ENCODE measurements at places on chromosomes 4 and X. TPM values are rescaled to one million over a fixed set of nuclear protein-coding genes. Genes with fewer than 3 reads are reported as not detected.

Gene POLN
- total RNA-seq, result 5.6 TPM

- no peak overlapping the region for H3K27ac ChIP-seq
- H3K27me3 ChIP-seq, result no peaks in the 10 kb centered on the region
- no peak overlapping the region for H3K4me3 ChIP-seq
Measured at GRCh38 chr4:59748433-59748832, 1451.7 kb upstream of the ADGRL3 start.

Gene IL9R
- 110 TPM for total RNA-seq

DNA sequence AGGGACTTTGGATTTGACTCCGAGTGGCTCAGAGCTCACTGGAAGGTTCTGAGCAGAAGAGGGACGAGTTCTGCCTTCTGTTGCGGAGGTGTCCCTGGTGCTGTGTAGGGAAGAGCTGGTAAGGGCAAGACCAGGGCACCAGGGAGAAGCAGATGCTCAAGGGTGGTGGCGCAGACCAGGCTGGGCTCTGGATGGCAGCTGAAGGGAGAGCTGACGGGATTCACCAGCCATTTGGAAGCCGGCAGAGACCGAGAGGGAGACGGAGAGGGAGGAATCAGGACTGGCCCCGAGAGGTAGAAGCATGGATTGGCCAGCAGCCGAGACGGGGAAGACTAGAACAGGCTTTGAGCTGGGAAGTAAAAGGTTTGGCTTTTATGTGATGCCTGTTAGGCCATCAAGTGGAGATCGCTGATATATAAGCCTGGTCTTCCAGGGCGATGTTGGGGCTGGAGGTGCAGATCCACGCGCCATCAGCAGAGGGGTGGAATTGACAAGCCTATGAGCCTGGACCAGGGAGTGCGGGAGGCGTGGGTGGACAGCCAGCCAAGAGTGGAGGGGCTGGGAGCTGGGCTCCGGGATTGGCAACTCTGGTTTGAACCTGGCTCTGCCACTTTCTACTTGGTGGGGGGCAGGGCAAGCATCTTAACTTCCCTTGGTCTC is 43.4 kb downstream of the ADRA2C start:
- H3K4me3 ChIP-seq, result no peak overlapping the region
- H3K27ac ChIP-seq, result no peak overlapping the region
- no peaks in the 10 kb centered on the region for H3K36me3 ChIP-seq
- peaks cover 9% of the 10 kb centered on the region for H3K27me3 ChIP-seq

Gene NRK
- total RNA-seq, result not detected

Gene MAB21L2
- not detected for total RNA-seq

Gene C4orf54
- not detected for total RNA-seq

- no peak for DNase-seq
- H3K4me1 ChIP-seq, result peaks cover 4% of the 10 kb centered on the region
- H3K4me3 ChIP-seq, result no peak overlapping the region
- no peaks in the 10 kb centered on the region for H3K27me3 ChIP-seq
Measured at GRCh38 chr4:127501103-127501502, 131.7 kb upstream of the INTU start.

- no peak overlapping the region for H3K27ac ChIP-seq
- peaks cover 4% of the 10 kb centered on the region for H3K4me1 ChIP-seq
- no peak for DNase-seq
- no peaks in the 10 kb centered on the region for H3K27me3 ChIP-seq
- peaks cover 32% of the 10 kb centered on the region for H3K36me3 ChIP-seq
Measured at GRCh38 chr4:109676886-109677285, 26.4 kb downstream of the CASP6 start.

GRCh38 chrX:41377624-41378023 is 43.7 kb downstream of the DDX3X start:
- no peak overlapping the region for H3K27ac ChIP-seq
- H3K4me3 ChIP-seq, result no peak overlapping the region
- no peaks in the 10 kb centered on the region for H3K36me3 ChIP-seq
- peaks cover 12% of the 10 kb centered on the region for H3K4me1 ChIP-seq
- H3K27me3 ChIP-seq, result no peaks in the 10 kb centered on the region
- no peak for DNase-seq

- no peak overlapping the region for H3K4me3 ChIP-seq
- no peak overlapping the region for H3K27ac ChIP-seq
- H3K4me1 ChIP-seq, result peaks cover 4% of the 10 kb centered on the region
- H3K27me3 ChIP-seq, result peaks cover 8% of the 10 kb centered on the region
- no peak for DNase-seq
- H3K36me3 ChIP-seq, result no peaks in the 10 kb centered on the region
Measured at GRCh38 chr4:84726356-84726755, 143.4 kb downstream of the CDS1 start.

- H3K4me3 ChIP-seq, result no peak overlapping the region
- no peak for DNase-seq
- peaks cover 10% of the 10 kb centered on the region for H3K4me1 ChIP-seq
- no peak overlapping the region for H3K27ac ChIP-seq
Measured at GRCh38 chrX:39616098-39616729, 481.5 kb downstream of the BCOR start.

Gene TSPAN6
- total RNA-seq, result not detected

Gene CHRDL1
- total RNA-seq, result not detected

DNA sequence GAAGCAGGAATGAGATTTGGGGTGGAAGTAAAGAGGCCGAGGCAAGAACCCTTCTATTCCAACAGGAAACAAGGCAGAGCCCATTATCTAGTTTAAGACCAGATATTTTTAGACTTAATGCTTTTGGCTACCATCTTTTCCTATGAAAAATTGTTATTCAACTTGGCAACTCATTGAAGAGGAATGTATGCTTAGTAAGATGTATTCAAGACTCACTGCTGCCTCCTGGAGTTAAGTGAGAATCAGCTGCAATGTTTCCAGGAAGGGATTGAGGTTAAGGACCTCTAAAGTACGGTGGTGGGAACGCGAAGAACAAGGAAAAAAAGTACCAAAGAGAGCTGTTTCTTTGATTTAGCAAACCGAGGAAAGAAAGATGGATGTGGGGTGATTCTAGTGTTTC is 89.1 kb downstream of the RAPGEF2 start:
- H3K27me3 ChIP-seq, result no peaks in the 10 kb centered on the region
- no peak for DNase-seq
- no peak overlapping the region for H3K27ac ChIP-seq
- H3K4me1 ChIP-seq, result no peaks in the 10 kb centered on the region
- no peaks in the 10 kb centered on the region for H3K36me3 ChIP-seq
- no peak overlapping the region for H3K4me3 ChIP-seq

Gene IL3RA
- 3.1 TPM for total RNA-seq

GRCh38 chr4:86442881-86443280 is 83.0 kb upstream of the MAPK10 start:
- no peak overlapping the region for H3K4me3 ChIP-seq
- H3K36me3 ChIP-seq, result no peaks in the 10 kb centered on the region
- H3K27me3 ChIP-seq, result no peaks in the 10 kb centered on the region

DNA sequence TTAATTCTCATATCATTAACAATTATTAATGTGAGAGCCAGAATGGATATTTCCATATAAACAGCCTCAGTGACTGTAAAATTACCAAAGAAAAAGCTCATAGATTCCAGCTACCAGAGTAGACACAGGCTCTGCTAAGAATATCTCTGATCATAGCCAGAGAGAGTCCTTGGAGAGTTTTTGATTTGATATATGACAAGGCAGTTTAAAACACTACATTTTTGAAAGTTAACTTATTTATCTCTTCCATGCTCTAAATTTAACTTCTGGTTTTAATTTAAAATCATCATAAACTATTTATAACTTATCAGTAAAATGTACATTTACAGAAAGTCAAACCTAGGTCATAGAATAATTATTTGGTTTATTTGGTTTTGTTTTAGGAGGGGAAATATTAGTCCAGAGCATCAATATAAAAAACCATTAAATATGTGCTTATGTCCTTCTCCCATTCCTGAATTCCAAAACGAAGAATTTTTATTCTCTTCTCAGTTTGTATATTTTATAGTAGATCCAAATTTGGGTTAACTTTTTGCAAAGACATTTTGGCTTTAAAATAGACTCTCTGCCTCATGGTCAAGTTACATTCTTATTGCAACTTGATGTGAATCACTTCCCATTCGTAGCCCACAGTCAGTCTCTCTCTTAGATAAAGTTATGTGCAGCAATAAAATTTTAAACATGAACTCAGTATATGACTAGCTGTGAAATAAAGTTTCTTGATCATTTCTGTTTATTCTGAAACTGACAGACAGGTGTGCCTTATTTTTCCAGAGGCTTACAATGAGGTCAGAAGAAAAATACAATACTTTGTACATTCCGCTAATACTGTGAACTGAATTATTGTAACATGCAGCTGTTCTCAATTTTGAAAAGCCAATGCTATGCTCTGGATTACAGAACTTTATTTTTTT is 267.1 kb downstream of the PAPSS1 start:
- H3K4me3 ChIP-seq, result no peak overlapping the region
- H3K4me1 ChIP-seq, result no peaks in the 10 kb centered on the region
- H3K27ac ChIP-seq, result no peak overlapping the region
- DNase-seq, result no peak

- H3K27me3 ChIP-seq, result no peaks in the 10 kb centered on the region
- no peaks in the 10 kb centered on the region for H3K36me3 ChIP-seq
- H3K27ac ChIP-seq, result no peak overlapping the region
- H3K4me3 ChIP-seq, result no peak overlapping the region
- H3K4me1 ChIP-seq, result no peaks in the 10 kb centered on the region
Measured at GRCh38 chr4:182593402-182593801, 323.8 kb downstream of the DCTD start.

Gene GUF1
- 22.0 TPM for total RNA-seq

Gene DRP2
- total RNA-seq, result 0.94 TPM

Gene YY2
- total RNA-seq, result 1.3 TPM

GRCh38 chrX:136892412-136892811 is 11.9 kb upstream of the RBMX start:
- H3K27me3 ChIP-seq, result no peaks in the 10 kb centered on the region
- DNase-seq, result no peak
- no peaks in the 10 kb centered on the region for H3K36me3 ChIP-seq
- peak overlapping the region; percentile 34 for H3K27ac ChIP-seq
- no peak overlapping the region for H3K4me3 ChIP-seq
- H3K4me1 ChIP-seq, result no peaks in the 10 kb centered on the region

Gene CT45A1
- not detected for total RNA-seq

DNA sequence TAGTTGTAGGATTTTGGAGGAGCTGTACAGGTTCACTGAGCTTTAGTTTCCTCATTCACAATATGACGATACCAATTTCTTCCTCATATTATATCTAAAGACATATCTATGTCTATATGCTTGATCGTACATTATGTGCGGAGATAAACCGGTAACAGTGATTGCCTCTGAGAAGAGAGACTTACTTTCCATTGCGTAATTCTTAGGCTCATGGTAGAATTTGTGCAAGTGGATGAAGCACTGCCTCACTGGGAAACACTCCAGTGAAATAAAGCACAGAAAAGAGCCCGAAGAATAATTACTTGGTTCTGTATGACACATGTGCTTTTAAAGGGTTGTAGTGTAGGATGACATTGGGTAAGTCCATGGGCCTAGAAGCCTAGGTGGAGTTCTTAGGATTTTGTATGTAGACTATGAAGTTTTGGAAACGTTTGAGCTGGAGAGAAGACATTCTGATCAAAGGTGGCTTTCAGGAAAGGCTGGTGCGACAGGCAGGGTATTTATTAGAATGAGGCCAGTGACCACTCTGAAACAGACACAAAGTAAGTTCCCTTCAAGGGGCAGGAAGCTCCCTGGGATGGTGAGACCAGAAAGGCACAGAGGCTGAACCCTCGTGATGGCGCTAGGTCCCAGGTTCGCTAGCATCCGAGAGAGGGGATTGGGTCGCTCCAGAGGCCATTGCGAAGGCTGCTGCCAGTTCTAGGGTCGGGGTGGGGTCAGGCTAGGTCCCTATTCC is 649 bp upstream of the VBP1 start:
- H3K4me3 ChIP-seq, result peak overlapping the region; percentile 94
- no peak for DNase-seq
- no peaks in the 10 kb centered on the region for H3K27me3 ChIP-seq
- peaks cover 22% of the 10 kb centered on the region for H3K4me1 ChIP-seq

Gene RAB40AL
- total RNA-seq, result 0.33 TPM

DNA sequence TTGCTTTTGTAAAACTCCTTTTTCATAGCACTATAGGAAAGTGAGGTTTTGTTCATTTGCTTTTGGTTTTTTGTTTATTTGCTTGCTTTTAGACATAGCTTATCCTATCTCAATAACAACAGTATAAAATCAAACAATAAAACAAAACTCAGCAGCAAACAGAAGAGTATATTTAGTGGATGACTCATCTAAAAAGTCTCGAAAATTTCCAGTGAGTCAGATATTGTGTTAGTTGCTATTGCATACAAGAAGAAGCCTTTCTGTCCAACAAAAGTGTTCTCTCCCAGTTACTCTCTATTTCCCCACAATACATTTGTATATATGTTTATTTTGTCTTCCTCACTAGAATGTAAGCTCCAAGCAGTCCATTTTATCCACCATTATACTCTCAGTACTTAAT is 36.0 kb upstream of the NPNT start:
- no peaks in the 10 kb centered on the region for H3K4me1 ChIP-seq
- H3K27me3 ChIP-seq, result no peaks in the 10 kb centered on the region

- H3K4me3 ChIP-seq, result no peak overlapping the region
- no peaks in the 10 kb centered on the region for H3K27me3 ChIP-seq
- no peak overlapping the region for H3K27ac ChIP-seq
Measured at GRCh38 chr4:138174981-138175794, 67.0 kb downstream of the SLC7A11 start.

Gene HHIP
- not detected for total RNA-seq

Gene MAGEA2
- not detected for total RNA-seq

Gene RAB9A
- total RNA-seq, result 13.7 TPM

Gene BTK
- 0.41 TPM for total RNA-seq

- H3K4me1 ChIP-seq, result no peaks in the 10 kb centered on the region
- peaks cover 15% of the 10 kb centered on the region for H3K27me3 ChIP-seq
- no peaks in the 10 kb centered on the region for H3K36me3 ChIP-seq
- no peak overlapping the region for H3K27ac ChIP-seq
Measured at GRCh38 chr4:177051473-177052060, 258.1 kb upstream of the NEIL3 start.

Gene RTL9
- not detected for total RNA-seq

GRCh38 chr4:22884157-22884556 is 191.4 kb downstream of the GBA3 start:
- H3K4me1 ChIP-seq, result no peaks in the 10 kb centered on the region
- no peak for DNase-seq
- no peak overlapping the region for H3K27ac ChIP-seq

- no peak overlapping the region for H3K27ac ChIP-seq
- DNase-seq, result no peak
- no peaks in the 10 kb centered on the region for H3K27me3 ChIP-seq
- H3K4me3 ChIP-seq, result no peak overlapping the region
- H3K4me1 ChIP-seq, result peaks cover 3% of the 10 kb centered on the region
Measured at GRCh38 chr4:147928400-147928799, 196.5 kb downstream of the ARHGAP10 start.

DNA sequence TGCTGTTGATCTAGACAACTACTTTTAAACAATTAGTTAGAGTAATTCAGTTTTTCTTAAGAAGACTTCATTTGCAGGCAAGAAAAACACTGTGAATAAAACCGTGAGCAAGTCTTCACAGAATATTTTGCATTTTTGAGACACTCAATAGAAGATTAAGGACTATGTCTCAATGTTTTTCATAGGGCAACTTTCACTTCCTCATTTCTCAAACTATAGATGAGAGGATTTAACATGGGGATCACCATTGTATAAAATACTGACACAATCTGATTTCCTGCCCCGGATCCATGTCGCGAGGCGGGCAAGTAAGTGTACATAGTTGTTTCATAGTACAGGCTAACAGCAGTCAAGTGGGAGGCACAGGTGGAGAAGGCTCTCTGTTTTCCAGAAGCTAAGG is 108.8 kb upstream of the IGSF1 start:
- no peak overlapping the region for H3K27ac ChIP-seq
- no peaks in the 10 kb centered on the region for H3K27me3 ChIP-seq
- H3K4me3 ChIP-seq, result no peak overlapping the region
- no peaks in the 10 kb centered on the region for H3K4me1 ChIP-seq
- no peak for DNase-seq

Measured in activated CD8-positive, alpha-beta memory T cell treated with anti-CD3 and anti-CD28 coated beads, Interleukin-2, amount 10 ng/mL, durations not matched to agents 7 days and 5 days (primary cell).